Melanocyte of skin (primary cell): ENCODE measurements at places on chromosomes 1 and 21. TPM values are rescaled to one million over a fixed set of nuclear protein-coding genes. Genes with fewer than 3 reads are reported as not detected.

Gene MTMR11
- 2.8 and 5.5 TPM in 2 replicates for total RNA-seq

Gene KIF17
- total RNA-seq = under 0.01 TPM in 1 of 2 replicates, not detected in the other

Gene AIM2
- total RNA-seq = 0.34 TPM in 1 of 2 replicates, not detected in the other

Gene LEMD1
- total RNA-seq = 0.33 TPM in 1 of 2 replicates, not detected in the other

Gene WLS
- total RNA-seq = 31.0 and 41.1 TPM in 2 replicates
